Cortex of kidney (tissue), 1 donor: ENCODE measurements at places on chromosomes 5 and 9.

DNA sequence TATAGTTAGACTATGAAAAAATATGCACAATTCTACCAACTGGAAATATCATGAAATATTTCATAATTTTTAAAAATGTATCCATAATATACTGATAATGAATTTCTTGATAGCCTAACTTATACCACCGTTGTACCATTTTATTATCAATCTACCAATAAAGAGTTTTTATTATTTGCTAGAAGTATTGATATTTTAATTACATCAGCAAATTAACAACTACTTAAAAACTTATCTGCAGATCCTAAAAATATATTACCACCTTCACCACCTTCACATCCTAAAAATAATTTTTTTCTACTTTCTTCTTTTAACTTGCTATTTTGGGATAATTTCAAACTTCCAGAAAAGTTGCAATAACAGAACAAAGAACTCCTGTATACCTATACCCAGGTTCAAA lies 21.4 kb downstream of the ATPSCKMT start:
- DNase-seq: no peak

GRCh38 chr9:96483733-96484390 lies 33.9 kb downstream of the HABP4 start:
- DNase-seq: no peak

- no peak for DNase-seq
These were observed 1089.2 kb downstream of the PTPRD start for GRCh38 chr9:9523476-9524139.

- DNase-seq: no peak
These were observed 41.4 kb downstream of the RGS3 start for GRCh38 chr9:113504725-113505590.

GRCh38 chr5:94469894-94470329 lies 148.5 kb downstream of the KIAA0825 start:
- no peak for DNase-seq

DNA sequence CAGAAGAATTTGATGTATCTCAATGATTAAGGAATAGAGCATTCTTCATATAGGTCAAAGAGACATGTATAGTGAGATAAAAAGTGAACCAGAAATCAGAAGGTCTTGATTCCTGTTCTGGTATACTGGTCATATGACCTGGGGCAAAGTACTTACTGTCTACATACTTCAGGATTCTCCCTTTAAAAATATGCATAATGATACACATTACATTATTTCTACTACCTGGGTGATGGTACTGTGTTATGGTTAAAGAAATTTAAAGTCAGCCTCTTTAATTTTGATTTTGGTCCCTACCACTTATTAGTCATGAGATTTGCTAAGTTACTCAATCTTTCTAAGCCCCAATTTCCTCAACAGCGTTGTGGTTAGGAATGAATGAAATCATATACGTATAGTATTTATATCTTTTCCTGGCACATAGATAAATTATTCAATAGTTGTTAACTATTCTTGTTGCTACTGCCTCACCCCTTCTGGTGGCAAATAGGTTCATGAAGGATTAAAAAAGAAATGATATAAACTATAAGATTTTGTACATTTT lies 984.1 kb downstream of the TLE4 start:
- no peak for DNase-seq

DNA sequence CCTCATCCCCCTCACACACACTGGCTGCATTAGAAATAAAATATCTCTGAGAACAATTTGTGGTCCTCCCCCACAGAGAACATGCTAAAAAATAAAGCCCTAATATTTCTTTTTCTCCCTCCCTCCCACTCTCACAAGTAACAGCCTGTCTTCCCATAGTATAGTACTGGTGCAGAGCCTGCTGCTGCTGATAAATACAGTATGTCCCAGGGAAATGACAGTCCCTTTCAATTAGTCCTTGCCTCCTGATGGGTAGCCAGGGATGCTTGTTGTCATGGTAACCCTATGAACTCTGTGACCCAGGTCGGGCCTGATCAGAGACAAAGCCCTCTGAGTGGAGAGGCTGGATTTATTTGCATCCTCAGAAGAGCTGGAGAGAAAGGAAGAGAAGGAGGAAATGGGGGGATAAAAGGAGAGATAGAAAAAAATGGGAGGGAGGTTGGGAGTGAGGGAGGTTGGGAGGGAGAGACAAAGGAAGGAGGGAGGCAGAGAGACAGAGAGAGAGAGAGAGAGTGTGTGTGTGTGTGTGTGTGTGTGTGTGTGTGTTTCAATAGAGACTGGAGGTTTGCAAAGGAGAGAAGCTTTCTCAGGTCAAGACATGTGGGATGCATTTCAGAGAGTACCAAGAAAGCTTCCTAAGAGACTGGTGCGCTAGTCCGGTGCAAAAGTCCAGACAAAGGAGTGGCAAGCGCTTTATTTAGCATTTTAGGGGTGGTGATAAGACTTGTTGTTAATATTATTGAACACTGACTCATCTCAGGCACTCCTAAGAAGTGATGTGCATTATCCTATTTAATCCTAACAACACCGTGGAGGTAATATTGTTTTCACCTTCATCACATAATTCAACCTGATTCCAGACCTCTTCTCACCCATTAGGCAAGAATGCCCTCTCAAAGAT lies 260.8 kb downstream of the FAM114A2 start:
- no peak for DNase-seq
